ENCODE measurements at places on chromosomes 16 and 17.

DNA sequence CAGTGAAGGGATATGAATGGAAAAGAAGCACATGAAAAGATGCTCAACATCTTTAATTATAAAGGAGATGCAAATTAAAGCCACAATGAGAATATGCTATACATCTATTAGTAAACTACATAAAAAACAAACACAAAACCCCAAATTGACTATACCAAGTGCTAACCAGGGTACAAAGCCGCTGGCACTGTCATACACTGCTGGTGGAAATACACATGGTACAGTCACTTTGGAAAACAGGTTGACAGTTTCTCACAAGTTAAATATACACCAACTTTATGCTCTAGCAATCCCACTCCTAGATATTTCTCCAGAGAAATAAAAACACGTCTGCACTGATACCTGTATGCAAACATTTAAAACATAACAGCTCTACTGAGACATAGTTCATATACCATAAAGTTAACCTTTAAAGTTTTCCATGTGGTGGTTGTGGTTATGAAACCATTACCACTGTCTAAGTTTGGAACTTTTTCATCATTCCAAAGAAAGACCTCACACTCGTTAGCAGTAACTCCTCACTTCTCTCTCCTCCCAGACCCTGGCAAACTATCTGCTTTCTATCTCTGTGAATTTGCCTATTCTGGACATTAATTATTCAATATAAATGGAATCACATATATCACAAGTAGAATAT lies 42.7 kb downstream of the ADGRG5 start:
- H3K4me3 ChIP-seq: no peak overlapping the region
- peaks cover 32% of the 10 kb centered on the region for H3K4me1 ChIP-seq
- H3K27ac ChIP-seq: peak overlapping the region; percentile 58
- no peak for DNase-seq

DNA sequence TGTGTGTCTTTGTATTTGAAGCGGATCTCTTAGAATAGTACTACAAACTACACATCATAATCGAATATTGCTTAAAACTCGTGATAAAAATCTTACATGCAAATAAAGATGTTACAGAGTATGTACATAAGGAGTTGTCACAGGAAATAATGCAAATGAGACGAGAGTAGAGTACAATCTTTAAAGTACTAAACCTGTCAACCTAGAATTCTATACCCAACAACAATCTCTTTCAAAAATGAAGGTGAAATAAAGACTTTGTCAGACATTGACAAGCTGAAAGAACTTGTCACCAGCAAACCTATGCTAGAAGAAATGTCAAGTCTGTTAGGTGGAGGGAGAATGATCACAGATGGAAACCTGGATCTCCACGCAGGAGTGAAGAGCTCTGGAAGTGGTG lies 83.7 kb upstream of the GNG13 start:
- no peak overlapping the region for H3K27ac ChIP-seq
- no peak for DNase-seq
- no peaks in the 10 kb centered on the region for H3K36me3 ChIP-seq
- H3K4me1 ChIP-seq: no peaks in the 10 kb centered on the region
- no peaks in the 10 kb centered on the region for H3K27me3 ChIP-seq

DNA sequence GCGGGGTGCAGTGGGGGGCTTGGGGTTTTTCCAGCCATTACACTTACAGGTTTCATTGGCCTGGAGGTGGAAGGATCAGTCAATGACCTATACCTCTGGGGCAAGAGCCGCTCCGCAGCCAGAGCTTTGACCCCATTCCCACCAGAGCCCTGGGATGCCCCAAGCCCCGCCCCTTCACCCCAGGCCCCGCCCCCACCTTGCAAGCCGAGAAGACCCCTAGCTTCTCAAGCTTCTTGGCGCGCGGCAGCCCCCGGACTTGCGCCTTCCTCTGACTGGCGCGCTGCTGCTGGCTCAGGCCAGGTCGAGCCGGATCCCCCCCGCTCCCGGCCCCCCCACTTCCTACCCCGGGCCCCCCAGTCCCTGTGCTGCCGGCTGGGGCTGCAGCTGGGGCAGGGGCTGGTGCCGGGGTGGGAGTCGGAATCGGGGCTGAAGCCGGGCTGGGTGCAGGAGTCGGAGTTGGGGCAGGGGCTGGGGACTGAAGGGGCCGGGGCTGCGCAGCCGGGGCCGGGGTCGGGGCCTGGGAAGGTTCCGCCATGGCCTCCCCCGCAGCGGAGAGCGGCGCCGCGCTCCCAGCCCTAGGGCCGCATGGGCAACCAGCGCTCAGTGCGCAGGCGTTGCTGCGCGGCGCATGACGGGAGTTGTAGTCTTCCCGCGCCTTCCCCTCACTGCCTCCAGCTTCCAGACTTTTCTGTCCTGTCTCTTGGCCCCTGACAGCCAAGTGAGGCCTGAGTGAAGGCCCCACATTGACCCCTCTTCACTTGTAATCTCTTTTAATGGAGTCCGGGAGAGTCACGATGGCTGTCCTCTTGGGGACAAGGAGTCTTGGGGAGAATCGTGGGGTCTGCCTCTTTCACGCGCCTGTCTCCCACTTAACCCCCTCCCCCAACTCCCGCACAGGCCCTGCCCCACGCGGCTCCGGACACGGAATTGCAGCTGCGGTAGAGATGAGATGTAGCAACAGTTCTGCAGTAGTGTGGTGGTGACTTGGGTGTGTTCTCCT lies at the start of gene KAT2A:
KAT2A (minus strand) TSS at position 598 of the 1,000 bp plus-strand sequence; CDS start at position 535, 63 bp downstream.
- H3K4me3 ChIP-seq: peak within 1 kb of the TSS; percentile 67
- H3K27me3 ChIP-seq: no peaks in the 10 kb centered on the region
- peaks cover 30% of the 10 kb centered on the region for H3K4me1 ChIP-seq
- peak within 1 kb of the TSS; percentile 85 for H3K27ac ChIP-seq
- DNase-seq: peak; percentile 84
- H3K36me3 ChIP-seq: peaks cover 32% of the 10 kb centered on the region

GRCh38 chr17:19464031-19465026 lies 53.3 kb downstream of the RNF112 start:
- no peaks in the 10 kb centered on the region for H3K36me3 ChIP-seq
- no peak overlapping the region for H3K4me3 ChIP-seq
- H3K27me3 ChIP-seq: no peaks in the 10 kb centered on the region
- no peak for DNase-seq
- peaks cover 24% of the 10 kb centered on the region for H3K4me1 ChIP-seq
- no peak overlapping the region for H3K27ac ChIP-seq

DNA sequence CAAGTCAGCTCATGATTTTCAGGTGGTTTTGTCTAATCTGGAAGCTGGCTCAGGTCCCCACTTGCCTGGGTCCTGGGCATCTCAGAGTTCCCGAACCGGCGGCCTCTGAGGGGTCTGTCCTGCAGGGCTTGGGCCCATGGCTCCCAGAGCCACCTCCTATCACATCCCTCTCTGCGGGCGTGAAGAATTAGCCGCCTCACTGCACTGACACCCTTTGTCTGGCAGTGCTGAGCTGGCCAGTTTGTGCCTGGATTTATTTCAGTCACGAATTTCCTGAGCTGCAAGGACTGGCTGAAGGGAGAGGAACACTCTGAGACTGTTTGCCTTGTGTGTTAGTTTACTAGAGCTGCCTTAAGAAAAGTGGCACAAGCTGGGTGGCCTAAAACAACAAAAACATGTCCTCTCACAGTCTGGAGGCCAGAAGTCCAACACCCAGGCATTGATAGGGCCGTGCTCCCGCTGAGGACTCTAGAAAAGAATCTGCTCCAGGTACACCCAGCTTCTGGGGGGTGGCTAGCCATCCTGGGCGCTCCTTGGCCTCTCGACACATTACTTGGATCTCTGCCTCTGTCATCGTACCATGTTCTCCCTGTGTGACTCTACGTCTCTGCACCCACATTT lies 217.5 kb upstream of the DYNLRB2 start:
- no peaks in the 10 kb centered on the region for H3K4me1 ChIP-seq
- no peak overlapping the region for H3K4me3 ChIP-seq
- DNase-seq: no peak
- H3K27me3 ChIP-seq: peaks cover 7% of the 10 kb centered on the region
- H3K27ac ChIP-seq: no peak overlapping the region
